ENCODE measurements at places on chromosomes 7 and 10.

DNA sequence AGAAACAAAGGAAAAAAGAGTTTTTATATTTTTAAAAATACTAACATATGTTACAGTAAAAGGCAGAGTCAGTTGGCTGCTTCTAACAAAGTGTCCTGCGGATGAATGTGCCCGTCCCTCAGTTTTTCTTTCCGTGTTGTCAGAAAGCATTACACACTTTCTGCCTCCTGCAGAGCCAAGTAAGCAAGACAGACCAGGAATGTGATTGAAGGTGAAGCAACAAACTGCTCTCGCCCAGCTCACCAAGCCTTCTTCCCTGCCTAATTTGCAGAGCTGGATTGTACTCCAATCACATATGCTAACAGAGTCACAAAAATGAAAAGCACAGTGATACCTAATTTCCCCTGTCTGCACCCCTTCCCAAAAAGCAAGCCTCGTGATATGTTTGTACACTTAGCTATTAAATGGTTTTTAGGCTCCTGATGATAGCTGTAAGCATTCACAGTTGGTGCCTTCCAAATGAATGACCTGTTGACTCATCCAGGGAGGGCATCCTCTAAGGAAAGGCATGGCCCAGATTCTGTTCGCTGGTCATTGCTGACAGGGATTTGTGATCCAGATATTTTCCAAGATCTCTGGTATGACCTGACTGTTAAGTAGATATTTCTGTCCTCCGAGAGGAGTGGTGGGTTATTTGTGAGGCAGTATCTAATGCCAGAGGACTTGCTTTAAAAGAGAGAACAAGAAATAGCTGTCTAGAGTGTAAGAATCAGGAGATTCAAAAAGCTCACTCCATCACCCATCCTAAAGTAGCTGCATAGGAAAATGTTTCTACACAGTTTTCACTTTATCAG, 187.3 kb upstream of the PLXDC2 start:
- no peak for DNase-seq

- no peak for DNase-seq
Observed at GRCh38 chr10:124669824-124670654, 74.1 kb downstream of the FAM53B start.

- DNase-seq = no peak
Observed at GRCh38 chr7:157514306-157514705, 177.5 kb downstream of the DNAJB6 start.

GRCh38 chr10:15295537-15296325, 75.4 kb downstream of the FAM171A1 start:
- no peak for DNase-seq

GRCh38 chr10:71075759-71076472, 136.5 kb upstream of the UNC5B start:
- no peak for DNase-seq

- DNase-seq = no peak
Observed at GRCh38 chr10:74373059-74373458, 222.0 kb downstream of the ADK start.

GRCh38 chr7:46786221-46786954, 795.5 kb downstream of the TNS3 start:
- DNase-seq = no peak

DNA sequence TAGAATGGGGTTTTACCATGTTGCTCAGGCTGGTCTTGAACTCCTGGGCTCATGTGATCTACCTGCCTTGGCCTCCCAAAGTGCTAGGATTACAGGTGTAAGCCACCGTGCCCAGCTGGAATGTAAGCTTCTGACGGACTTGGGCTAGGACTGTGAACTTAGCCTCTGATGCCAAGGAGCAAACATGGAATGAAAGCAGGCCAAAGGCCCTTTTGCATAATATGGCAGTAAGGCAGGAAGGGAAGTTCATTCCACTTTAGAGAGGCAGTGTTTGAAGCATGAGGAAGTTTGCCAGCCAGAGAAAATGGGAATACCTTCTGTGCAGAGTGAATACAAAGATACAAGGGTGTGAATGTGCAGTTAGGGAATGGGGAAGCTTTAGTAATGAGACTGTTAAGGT, 20.3 kb downstream of the VCL start:
- DNase-seq = no peak

DNA sequence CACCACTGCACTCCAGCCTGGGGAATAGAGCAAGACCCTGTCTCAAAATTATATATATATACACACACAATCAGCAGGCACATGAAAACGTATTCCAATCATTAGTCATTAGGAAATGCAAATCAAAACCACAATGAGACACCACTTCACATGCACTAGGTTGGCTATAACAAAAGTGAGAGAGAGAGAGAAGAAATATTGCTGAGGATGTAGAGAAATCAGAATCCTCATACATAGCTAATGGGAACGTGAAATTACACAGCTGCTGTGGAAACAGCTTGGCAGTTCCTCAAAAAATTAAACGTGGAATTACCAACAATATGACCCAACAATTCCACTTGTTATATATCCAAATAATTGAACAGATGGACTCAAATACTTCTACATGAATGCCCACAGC, 43.3 kb upstream of the CNNM1 start:
- DNase-seq = no peak

- DNase-seq = no peak
Observed at GRCh38 chr10:85580585-85580984, 786.0 kb downstream of the GRID1 start.

GRCh38 chr7:149791-150636, 42.4 kb upstream of the FAM20C start:
- peak; percentile 60 for DNase-seq

- no peak for DNase-seq
Observed at GRCh38 chr7:118013252-118014010, 140.2 kb upstream of the CTTNBP2 start.

DNA sequence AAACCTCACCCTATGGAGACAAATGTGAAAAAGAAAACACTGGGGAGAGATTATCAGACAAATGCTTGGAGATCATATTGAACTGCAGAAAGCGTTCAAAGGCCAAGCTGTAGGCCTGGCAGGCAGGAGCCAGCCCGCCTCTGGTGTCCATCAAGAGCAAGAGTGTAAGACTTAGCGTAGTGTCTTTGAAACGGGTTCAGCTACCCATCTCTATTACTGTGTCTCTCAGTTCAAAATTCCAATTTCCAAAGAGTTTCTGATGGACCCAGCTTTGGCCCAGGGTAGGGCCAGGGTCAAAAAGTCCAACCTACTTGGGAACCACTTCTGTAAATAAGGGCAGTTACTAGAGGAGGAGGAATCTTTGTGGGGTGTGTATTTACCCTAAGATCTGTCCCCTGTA, 45.4 kb upstream of the HBP1 start:
- DNase-seq = no peak
